ENCODE measurements at places on chromosomes 11 and 22.

GRCh38 chr11:117424781-117425180 is 97.1 kb downstream of the CEP164 start:
- DNase-seq: no peak

DNA sequence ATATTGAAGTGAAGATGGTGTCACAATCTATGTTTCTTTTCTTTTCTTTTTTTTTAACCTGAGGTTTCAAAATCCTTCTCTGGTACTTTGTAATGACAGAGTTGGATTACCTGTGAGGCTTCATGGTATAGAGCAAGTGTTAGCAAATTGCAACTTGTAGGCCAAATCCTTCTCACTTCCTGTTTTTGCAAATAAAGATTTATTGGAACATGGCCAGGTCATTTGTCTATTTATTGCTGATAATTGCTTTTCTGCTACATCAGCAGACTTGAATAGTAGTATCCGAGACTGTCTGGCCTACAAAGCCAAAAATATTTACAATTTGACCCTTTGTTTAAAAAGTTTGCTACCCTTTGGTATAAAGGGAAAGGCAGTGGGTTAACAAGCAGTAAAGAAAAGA is 1059.4 kb upstream of the CCDC90B start:
- no peak for DNase-seq

DNA sequence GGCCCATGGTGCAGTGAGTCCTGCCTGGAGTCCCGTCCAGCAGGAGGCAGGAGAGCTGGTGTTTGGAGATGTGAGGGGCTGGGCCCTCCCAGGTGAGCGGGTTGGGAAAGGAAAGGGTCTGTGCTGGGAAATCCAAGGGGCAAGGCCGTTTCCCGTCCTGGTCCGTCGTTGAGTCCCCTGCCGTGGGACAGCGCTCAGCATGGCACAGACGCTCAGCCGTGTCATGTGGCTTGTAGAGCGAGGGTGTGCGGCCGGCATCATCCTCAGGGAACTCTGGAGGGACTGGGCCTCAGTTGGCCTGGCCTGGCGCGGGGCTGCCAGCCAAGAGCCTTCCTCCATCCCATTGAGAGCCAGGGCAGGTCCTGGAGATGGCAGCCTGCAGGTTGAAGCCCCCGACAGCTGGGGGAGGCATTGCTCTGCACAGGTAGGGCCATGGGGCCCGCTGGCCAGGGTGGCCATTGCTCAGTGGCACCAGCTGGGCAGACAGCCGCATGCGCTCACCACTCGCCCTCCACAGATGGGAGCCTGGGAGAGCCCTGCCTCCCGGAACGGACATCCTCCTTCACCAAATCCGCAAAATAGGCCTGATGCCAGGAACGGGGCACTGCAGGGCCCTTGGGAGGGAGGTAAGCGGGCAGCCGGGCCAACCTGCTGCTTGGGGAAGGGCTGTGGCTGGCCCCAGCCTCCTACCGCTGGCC is 28.7 kb downstream of the KCNQ1 start:
- no peak for DNase-seq

DNA sequence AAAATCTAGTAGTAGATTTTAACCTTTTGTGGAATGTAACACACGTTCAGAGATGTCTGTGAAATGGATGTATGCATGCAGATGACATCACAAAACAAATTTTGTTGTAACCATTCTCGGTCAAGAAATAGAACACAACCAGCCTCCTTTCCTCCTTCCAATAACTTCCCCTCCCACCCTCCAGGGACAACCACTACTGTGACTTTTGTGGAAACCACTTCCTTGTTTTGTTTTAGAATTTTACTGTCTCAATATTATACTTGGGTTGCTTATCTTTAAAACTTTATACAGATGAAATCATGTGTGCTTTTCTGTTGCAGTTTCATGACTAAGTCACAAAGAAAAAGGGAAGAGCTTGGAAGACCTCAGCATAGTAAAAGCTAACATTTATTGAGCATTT is 189.4 kb upstream of the NCAM1 start:
- no peak for DNase-seq

GRCh38 chr11:26018336-26018735 is 313.6 kb upstream of the ANO3 start:
- DNase-seq: no peak

DNA sequence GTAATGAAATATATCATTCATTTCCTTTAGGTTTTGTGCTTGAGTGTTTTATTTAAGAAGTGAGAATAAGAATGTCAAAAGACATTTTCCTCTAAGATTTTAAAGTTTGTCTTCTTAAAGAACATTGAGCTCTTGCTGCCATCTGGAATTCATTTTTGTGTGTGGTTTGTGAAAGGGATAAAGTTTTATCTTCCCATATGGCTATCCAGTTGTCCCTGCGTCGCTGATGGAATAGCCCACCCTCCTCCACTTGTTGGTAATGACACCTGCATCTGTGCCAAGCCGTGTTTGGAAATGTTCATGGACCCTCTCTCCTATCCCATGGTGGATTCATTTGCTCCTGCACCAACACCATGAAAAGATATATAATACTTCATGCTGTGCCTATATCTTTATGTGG is 901.5 kb downstream of the BRD1 start:
- no peak for DNase-seq

DNA sequence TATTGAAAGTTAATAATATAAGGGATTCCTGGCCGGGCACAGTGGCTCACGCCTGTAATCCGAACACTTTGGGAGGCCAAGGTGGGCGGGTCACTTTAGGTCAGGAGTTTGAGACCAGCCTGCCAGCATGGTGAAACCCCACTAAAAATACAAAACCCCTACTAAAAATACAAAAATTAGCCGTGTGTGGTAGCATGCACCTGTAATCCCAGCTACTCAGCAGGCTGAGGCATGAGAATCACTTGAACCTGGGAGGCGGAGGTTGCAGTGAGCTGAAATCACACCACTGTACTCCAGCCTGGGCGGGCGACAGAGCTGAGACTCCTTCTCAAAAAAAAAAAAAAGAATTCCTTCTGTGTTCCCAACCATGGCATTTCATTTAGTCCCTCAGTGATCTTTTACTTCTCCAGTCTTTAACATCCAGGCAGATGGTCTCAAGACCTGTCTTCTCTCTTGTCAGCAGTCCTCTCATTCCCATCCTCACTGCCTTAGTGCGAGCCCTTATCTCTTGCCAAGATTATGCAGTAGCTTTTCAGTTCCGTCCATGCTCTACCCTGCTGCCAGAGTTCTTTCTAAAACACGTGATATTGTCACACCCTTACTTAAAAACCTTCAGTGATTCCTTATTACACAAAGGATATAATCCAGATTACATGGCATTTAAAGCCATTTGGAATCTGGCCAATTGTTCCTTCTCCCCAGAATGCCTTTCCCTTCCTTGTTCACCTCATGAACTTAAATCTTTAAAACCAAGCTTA is 17.9 kb downstream of the RTN3 start:
- no peak for DNase-seq

DNA sequence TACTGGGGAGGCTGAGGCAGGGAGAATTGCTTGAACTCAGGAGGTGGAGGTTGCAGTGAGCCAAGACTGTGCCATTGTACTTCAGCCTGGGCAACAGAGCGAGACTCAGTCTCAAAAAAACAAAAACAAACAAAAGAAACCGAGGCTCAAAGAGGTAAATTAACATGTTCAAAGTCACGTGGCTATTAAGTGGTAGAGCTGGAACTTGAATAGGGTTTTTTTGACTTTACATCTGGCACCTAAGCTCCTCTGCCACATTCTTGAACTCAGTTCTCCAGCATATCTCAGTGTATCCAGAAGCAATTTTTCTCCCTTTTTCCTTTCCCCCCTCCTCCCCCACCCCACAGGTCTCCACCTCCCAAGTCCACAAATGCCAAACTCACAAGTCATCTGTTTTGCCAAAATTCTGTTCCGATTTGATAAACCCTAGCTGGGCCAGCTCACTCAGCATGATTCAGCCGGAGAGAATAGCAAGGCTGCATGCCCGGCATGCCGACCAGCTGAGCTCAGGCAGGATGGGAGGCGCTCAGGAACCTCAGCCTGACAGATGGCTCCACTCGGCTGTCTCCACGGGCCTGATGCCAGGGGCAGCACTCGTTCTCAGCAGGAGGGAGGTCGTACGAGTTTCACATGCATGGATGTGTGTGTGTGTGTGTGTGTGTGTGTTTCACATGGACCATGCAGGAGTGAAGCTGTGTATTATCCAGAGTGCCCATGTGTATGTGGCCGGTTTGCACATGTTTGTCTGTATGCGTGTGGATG is 63.2 kb upstream of the RRAS2 start:
- no peak for DNase-seq

- no peak for DNase-seq
Measured at GRCh38 chr11:16013242-16013641, 343.1 kb downstream of the SOX6 start.

- peak; percentile 68 for DNase-seq
Measured at GRCh38 chr11:120244476-120245365, 4.8 kb downstream of the POU2F3 start.

DNA sequence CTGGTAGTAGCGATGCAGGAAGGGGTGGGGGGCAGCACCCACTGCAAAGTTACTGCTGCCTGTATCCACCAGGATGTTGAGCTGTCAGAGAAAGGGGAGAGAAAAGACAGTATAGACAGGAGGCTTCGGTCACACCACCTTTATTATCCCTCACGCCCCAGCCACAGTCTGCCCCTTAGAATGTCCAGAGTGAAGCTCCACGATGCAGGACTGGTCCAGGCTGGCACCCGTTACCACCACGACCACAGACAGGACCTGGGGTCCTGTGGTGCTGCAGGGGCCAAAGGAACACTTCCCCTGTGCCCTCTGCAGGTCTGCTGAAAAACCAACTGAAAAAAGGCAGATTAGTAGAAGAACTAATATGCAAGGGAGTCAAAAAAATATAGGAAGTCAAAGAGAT is 5.7 kb downstream of the BACE1-AS start:
- DNase-seq: no peak

- DNase-seq: no peak
Measured at GRCh38 chr22:44488354-44488753, 9.7 kb downstream of the RTL6 start.

DNA sequence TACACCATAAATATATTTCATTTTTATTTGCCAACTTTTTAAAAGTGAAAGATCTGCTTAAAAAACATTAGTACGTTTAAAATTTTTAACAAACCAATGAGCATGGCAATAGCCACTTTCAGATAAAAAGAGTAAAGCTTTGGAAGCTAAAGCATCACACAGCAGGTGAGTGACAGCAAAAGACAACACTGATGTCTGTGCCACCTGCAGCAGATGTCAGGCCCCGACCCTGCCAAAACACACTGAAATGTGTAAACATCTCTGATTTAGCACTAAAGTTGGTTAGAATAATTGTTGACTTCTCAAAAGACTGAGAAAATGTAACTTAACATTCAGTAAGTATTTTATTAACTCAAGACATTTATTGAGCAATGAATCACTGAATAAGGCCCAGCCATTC is 232.9 kb downstream of the DLG2 start:
- DNase-seq: no peak

DNA sequence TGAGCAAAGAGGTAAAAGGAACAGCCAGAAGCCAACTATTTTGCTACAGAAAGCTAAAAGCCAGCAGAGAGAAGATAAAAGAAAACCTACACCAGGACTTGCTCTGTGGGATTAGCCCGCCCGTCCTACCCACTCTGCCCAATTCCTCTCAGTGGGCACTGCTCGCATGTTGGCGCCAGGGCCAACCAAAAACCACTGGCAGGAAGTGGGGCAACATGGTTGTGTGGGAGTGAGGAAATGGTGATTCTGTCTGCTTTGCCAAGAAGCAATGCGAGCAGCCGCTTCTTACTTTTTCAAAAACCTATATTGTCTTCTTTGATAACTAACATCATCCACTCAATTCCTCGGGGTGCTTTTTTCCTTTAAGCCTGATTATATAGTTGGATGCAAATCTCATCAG is 14.2 kb upstream of the APOA1 start:
- DNase-seq: peak; percentile 78

DNA sequence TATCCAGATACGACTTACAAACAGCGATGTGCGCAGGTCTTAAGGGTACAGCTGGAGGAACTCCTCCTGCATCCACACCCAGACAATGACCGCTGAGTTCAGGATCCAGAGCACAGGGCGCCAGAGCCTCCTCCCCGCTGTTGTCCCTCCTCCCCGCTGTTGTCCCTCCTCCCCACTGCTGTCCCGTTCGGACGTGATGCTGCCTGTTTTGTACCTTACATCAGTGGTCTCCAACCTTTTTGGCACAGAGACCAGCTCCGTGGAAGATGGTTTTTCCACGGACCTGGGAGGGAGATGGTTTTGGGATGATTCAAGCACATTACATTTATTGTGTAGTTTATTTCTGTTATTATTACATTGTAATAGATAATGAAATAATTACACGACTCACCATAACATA is 62.0 kb downstream of the PHF21B start:
- no peak for DNase-seq

DNA sequence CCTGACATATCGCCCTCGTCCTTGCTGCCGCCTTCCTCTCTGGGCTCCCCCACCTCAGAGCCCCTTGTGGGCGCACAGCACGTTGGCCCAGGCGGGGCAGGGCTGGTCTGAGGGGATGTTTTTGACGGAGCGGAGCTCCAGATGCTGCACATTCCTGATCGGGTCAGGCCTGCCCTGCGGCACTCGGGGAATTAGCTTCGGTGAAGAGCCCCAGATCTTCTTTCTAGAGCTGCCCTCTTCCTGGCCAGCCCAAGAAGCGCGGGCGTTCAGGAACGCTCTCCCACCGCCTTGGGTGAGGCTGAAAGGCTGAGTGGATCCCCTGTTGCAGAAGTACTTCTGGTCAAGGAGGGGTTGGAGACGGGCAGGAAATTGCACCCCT is 12.1 kb downstream of the YPEL4 start:
- DNase-seq: no peak

DNA sequence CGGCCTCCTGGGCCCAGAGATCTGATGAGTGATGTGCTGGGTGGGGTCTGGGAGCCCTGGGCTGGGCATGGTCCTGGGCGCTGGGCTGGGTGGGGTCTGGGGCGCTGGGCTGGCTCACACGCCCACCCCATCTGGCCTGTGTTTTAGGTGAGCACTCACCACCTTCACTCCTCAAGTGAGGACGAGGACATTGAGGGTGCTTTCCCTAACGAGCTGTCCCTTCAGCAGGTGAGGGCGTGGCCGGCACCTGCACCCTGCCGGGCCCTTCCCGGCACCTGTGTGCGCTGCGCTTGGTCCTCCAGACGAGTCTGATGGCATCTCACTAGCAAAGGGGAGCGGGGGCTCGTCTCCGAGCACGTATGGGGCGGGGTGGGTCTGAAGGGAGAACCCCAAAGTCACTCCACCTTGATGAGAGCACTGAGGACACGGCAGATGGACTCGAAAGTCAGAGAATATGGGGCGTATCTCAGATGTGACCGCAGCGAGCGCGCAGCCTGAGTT is 37.9 kb downstream of the SBF1 start:
- DNase-seq: no peak

DNA sequence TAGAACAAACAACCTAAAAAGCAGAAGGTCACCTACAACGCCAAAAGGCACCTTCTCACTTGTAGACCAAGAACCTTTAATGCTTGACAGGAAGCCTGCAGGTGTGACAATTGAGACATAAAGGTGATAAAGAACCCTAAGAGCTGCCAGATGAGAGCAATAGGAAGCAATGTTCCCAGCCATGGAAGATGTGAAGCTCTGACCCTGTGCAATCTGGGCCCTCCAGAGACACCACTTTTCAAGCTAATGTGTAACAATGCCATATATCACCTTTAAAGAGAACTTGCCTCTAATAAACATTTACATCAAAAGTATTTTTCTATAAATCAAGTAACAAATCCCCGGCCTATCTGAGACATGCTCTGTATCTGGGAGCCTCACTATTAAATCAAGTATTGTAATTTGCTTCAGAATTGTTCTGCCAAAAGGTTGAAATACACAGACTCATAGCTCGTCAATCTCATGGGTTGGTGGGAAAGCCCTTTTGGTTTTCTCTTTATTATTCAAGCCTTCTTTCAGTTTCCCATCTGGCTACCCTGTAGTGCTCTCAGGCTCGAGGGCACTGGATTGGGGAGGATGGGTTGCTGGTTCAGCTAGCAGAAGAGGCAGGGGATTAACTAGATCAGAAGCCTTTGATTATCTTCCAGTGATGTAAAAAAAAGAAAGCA is 368.9 kb downstream of the BUD13 start:
- no peak for DNase-seq

Data from activated CD4-positive, alpha-beta T cell treated with anti-CD3 and anti-CD28 coated beads, Interleukin-2, amount 10 ng/mL, durations not matched to agents 24 days and 14 days (primary cell).